Heart right ventricle (tissue), 16 donors: ENCODE measurements at places on chromosomes 4 and X. TPM values are rescaled to one million over a fixed set of nuclear protein-coding genes. Genes with fewer than 3 reads are reported as not detected.
A peak's percentile ranks its signal among the peaks of the same experiment; 100 is the strongest.

GRCh38 chr4:4386736-4387392 lies at the start of gene NSG1:
Gene NSG1 (plus strand): TSS chr4:4387102. CDS start chr4:4387630, 528 bp downstream.
- peak; percentile 36 for DNase-seq

- DNase-seq: no peak
These were observed 135.9 kb downstream of the PRKX start for GRCh38 chrX:3577551-3577950.

Gene RAI2
- total RNA-seq: 20.2 TPM

Gene GALNT7
- total RNA-seq: 6.0 TPM

Gene SMARCA1
- total RNA-seq: 31.9 TPM
